Kidney tubule cell (primary cell): ENCODE measurements at places on chromosomes 2 and 18.
A peak's percentile ranks its signal among the peaks of the same experiment; 100 is the strongest.

DNA sequence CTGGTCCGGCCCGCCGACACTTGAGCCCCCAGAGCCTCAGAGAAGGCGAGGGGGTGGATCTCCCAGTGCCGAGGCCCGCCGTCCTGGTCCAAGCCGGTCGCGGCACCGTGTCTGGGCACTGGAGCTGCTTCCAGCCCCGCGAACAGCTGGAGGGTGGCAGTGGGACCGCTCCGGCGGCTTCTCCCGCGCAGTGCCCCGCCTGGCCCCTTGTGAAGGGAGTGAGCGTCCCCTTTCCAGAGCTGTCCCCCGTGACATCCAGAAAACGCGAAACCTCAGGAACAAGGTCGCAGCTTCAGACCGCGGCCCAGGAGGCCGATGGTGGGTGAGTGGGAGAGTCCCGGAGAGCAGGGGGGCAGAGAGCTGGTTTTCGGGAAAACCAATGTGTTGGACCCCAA lies 579 bp upstream of the EMX1 start:
- DNase-seq, result no peak

- peak; percentile 16 for DNase-seq
Measured at GRCh38 chr2:68318914-68319397, 793 bp downstream of the CNRIP1 start.

GRCh38 chr2:160575368-160575767 lies 81.8 kb upstream of the RBMS1 start:
- DNase-seq, result no peak

DNA sequence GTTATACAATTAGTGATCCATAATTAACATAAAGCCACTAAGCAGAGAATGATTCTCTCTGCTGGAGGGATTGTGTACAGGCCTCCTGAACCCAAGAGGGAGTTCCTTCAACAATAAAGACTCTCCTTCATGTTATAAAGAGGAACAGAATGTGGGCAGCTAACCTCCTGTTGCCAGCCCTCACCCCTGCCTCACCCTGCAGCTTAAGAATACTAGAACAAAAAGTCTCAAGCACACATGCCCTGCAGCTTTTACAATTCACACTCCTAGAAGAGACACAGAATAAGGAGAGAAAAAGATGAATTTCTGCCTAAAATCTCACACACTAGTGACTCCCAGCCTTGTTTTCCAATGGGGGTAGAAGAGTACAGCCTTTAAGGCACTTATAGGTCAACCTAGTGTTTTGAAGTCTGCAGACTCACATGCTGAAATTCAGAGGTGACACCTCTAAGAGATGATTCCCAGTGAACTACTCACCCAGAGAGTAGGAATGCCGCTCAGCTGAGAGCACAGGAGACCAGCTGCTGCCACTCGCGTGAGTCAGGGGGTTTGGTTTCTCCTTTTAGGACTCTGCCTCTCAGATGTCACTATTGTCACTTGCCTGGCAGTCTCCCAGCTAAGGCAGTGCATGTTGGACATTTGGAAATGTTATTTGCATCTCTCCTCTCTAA lies 32.5 kb upstream of the IL1RL1 start:
- peak; percentile 56 for DNase-seq

- peak; percentile 96 for DNase-seq
Measured at GRCh38 chr2:179106676-179107428, 56.9 kb upstream of the CCDC141 start.

DNA sequence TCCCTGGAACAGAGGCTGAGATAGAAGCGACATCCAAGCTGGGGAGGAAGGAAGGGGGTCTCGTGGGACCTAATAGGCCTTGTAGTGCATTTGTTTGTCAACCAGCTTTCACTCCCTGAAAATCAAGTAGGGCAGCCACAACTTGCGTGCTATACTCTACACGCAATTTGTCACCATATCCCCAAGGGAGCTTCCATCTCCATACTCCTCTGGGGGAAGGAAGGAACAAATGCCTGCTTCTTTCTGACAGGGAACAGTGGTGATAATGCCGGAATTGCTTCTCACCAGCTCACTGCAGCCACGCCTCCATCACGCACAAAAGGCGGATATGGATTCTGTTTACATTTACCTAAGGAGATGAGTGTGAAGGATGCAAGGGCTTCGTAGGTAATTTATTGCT lies 213.4 kb downstream of the TMEM163 start:
- no peak for DNase-seq

- DNase-seq, result no peak
Measured at GRCh38 chr2:220781622-220782241, 790.4 kb downstream of the EPHA4 start.

DNA sequence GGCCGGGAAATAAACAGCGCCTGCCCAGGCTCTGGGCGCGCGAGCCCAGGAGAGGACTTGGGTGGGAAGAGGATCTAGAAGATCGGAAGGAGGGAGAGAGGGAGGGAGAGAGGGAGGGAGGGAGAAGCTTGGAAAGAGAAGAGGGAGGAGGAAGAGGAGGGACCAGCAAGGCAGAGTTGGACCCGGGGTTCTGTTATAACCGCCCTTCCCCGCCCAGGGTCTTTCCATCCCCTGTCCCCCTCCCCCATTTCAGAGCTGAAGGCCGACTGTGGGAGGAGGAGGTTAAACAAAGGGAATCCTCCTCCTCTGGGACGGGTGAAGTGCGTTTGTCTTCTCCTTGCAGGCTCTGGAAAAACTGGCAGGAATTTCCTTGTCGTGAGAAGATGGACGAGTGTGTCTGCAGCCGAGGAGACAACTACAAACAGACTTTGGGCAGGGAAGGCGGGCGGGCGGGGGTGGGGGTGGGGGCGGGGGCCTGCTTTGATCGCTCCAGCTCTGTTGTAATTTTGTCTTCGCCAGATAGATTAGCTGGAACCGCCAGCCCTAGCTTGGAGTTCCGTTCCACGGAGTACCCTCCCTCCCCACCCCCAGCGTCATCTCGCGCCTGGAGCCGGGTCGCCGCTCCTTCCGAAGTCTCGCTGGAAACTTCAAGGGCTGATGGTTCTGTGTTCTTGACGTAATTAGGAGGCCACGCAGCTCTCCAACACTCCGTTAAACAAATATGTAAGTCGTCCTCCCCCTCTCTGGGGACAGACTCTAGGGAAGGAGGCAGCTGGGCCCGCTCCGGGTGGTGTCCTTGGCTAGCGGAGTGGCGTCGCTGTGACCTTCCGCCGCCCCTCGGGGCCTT lies 6.4 kb upstream of the SP9 start:
- peak; percentile 37 for DNase-seq

GRCh38 chr18:58195278-58195765 lies 151.3 kb downstream of the NEDD4L start:
- DNase-seq, result peak; percentile 61

DNA sequence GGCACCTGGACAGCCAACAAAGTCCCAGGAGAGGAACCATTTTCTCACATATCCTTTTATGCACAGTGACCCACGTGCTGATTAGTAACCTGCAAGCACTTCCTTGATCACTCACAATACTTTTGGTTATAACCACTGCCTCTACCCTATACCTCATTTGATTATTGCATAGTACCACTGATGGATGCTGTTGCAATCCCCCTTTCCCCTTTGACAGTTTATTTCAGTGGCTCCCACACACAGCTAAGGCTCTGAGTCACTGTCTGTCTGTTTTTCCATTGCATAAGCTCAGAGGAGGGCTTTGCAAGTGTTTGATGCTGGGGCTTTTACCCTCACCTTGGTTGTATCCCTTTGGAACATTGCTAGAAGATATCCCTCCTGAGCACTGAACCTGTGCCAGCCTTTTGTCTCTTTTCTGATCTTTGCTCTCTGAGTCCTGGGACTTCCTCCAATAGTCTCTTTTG lies 101.7 kb upstream of the RBBP8 start:
- DNase-seq, result peak; percentile 64

DNA sequence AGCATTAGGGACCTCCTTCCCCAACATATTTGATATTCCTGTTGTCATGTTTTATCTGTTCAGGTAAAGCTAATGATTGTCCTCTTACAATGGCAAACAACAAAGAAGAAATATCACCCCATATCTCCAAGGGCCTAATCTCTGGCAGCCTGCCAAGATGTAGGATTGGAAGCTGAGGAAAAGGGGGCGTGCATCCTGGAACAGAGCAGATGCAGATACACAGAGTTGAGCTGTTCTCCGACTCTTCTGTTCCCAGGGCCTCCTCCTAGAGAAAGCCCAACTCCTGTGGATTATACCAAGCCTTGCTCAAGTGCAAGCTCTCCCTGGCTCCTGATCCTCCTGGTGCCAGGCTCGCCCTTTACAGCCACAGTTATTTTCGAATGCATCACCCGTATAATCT lies 35.2 kb upstream of the CD207 start:
- DNase-seq, result no peak

DNA sequence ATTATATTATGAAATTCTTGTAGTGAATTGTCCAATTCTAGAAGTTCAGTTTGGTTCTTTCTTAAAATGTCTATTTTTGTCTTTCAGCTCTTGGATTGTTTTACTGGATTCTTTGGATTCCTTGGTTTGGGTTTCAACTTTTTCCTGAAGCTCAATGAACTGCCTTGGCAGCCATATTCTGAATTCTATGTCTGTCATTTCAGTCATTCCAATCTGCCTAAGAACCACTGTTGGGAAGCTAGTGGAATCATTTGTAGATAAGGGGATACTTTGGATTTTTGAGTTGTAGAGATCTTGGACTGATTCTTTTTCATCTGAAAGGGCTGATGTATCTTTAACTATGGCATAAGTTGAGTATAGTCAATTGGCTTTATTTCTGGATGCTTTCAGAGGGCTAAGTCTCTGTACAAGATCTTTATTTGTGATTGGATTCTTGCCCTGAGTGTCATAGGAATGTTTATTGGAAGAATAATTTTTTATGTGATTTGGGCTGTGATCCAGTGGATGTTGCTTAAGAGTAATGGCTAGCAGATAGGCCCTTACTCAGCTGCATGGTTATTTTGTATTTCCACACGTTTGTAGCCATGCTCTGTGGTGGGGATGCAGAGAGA lies 42.3 kb downstream of the SERPINB7 start:
- DNase-seq, result no peak

DNA sequence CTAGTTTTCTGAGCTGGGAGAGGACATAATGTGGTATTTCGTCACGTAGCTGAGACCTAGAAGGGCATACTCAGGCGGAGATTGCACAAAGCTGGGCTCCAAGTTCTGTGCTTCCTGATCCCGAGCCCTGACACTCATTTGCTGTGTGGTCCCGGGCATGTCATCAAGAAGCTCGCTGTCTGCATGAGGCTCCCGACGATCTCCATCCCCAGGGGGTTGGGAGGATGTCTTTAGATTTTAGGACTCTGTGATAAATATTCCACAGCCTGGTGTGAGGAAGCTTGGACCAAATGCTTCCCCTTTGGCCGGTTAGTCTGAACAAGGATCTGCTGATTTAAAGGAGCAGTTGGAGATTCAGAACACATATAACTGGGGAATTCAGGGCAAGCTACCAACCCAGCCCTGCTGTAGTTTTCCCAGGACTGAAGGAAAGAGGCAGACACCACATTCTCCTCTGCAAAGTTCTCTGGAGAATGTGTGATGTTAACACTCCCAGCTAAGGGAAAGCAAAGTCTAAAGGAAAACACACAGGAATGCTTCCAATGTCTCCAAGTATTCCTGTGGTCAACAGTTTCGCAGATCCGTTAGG lies 2.3 kb downstream of the KCNE4 start:
- no peak for DNase-seq

DNA sequence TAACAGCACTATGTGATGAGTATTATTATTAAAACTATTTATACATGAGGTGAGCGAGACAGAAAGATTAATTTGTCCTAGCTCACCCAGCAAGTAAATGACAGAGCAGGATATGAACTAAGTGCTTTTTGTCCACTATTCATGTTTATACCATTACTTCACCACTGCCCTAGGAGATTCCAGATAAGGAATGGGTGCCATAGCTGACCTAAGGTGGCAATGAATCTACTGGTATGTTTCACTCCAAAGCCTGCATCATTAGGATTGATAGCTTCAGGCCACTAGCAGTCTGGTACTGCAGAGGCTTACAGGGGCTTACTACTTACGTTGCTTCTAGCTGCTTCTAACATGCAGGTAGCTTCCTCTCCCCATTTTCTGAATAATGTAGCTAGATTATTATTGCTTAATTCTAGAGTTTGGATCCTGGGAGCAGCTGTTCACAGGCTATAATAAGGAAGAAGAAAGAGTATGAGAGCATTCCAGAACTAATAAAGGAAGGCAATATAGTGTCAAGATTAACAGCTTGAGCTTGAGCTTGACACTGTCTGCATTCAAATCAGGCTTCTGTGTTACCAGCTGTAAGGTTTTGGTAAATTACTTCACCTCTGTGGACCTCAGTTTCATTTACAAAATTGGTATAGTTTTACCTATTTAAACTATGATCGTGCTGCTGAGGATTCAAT lies 153.7 kb downstream of the GALNT3 start:
- no peak for DNase-seq

DNA sequence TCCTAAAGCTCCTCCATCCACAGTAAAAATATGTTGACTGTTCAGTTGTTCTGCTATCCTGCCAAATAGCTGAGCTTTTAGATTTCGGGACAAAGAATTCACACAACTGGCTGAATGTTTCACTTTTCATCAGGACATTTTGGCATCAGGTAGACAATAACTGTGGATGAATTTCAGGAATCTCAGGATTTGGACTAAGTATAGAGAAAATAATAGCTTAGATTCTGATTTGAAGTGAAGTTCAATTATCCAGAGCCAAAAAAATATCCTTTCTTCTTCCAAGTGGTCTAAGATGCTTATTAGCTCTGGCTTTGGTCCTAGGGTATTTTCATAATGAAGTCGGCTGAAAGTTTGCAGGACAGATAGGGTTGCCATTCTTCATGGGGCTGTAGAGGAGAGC lies 16.1 kb downstream of the KCNE4 start:
- DNase-seq, result no peak

DNA sequence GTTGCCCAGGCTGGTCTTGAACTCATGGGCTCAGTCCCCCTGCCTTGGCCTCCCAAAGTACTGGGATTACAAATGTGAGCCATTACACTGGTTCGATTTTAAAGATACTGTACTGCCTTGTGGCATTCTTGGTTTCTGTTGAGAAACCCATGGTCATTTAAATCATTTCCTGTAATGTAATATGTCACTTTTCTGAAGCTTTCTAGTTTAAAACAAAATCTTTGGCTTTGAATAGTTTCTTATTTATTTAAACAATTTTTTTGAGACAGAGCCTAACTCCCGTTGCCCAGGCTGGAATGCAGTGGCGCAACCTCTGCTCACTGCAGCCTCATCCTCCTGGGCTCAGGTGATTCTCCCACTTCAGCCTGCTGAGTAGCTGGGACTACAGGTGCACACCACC lies 8.9 kb downstream of the ZNF512 start:
- no peak for DNase-seq

DNA sequence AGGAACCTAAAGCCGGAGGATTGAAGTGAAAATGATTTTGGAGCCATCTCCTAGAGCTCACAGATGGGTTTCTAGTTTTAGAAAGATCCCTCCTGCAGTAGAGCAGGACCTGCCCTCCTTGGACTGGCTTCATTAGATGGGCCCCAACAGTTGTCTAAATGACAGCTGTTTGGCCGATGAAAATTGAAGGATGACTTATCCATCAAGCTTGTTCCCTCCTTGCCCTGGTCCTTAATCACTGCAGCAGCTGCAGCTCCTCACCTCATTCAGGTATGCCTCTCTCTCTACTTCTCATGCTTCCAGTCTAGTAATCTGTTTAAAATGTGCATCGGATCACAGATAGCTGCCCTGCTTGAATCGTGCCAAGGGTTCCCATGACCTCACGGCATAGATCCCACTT lies 677.6 kb downstream of the BCL11A start:
- DNase-seq, result no peak

- DNase-seq, result no peak
Measured at GRCh38 chr2:70826696-70827350, 6.4 kb upstream of the CLEC4F start.
